ENCODE measurements at places on chromosomes 16 and 17.

DNA sequence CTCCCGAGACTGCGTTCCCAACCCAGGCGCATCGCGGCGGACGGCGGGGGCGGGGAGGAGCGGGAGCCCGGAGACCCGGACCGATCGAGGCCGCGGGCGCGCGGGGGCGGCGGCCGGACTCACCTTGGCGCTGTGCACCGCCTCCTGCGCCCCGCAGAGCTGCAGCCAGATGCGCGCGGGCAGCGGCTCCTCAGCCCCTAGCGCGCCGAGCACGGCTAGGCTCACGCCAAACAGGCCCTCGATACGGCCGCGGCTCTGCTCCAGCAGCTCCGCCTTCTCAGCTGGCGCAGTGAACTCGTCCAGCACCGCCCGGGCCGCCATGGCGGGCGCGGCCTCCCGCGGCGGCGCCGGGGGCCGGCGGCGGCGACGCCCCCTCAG is 339 bp downstream of the N4BP1 start:
- peak; percentile 49 for DNase-seq

DNA sequence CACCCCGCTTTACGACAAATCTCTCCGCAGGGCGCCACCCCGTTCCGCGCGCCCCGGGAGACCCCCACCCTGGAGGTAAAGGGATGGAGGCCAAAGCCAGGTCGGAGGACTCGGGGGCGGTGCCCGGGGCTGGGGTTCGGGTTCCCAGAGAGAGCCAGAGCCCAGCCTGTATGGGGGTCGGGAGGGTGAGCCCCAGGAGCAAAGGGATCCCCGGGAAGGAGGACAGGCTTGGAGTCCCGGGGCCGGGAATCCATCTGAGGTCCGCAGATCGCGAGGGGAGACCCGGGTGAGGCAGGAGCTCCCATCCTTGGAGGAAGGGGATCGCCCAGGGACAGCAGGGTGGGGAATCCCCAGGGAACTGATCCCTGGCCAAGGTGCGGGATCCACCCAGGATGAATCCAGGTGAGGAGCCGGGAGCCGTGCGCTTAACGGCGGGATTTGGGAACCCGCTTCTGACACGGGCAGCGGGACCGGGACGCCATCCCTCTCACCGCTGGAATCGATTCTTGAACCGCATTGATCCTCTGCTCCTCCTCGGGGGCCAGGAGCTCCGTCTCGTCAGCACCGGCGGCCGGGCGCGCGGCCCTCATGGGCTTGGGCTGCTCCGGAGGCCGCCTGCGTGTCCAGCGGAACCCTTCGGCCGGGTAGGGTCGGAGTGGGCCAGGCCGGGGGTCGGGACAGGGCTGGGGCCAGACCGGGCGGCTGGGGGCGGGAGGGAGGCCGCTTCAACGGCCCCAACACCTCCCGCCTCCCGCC is at the start of gene MMD:
TSS of gene MMD (minus strand) at position 657 of the 756 bp plus-strand sequence. CDS start at position 517, 140 bp downstream.
- DNase-seq = peak; percentile 39

GRCh38 chr17:83136156-83136555 is 56.7 kb downstream of the METRNL start:
- no peak for DNase-seq

- no peak for DNase-seq
Measured at GRCh38 chr16:85018529-85019236, 7.3 kb upstream of the ZDHHC7 start.

DNA sequence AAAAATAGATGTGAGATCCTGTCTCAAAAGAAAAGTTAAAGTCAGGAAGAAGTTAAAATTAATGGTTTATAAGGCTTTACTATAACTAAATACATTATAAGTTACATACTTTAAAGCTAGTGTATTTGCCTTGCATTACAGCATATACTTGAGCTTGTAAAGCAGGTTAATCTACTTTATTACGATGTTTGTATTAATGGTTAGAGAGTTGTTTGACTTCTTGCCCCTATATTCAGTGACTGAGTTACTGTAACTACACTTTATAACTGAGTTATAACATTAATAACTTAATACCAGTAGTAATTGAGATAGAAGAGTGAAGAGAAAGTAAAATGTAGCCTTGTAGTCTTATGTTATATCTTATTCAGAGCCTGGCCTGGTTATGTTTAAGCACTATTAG is 22.9 kb downstream of the CLTC start:
- DNase-seq = no peak
